Liver (tissue), 10 donors: ENCODE measurements at places on chromosomes 6 and 20. TPM values are rescaled to one million over a fixed set of nuclear protein-coding genes. Genes with fewer than 3 reads are reported as not detected.

GRCh38 chr6:21003780-21004541 lies 469.7 kb downstream of the CDKAL1 start:
- no peak for DNase-seq

DNA sequence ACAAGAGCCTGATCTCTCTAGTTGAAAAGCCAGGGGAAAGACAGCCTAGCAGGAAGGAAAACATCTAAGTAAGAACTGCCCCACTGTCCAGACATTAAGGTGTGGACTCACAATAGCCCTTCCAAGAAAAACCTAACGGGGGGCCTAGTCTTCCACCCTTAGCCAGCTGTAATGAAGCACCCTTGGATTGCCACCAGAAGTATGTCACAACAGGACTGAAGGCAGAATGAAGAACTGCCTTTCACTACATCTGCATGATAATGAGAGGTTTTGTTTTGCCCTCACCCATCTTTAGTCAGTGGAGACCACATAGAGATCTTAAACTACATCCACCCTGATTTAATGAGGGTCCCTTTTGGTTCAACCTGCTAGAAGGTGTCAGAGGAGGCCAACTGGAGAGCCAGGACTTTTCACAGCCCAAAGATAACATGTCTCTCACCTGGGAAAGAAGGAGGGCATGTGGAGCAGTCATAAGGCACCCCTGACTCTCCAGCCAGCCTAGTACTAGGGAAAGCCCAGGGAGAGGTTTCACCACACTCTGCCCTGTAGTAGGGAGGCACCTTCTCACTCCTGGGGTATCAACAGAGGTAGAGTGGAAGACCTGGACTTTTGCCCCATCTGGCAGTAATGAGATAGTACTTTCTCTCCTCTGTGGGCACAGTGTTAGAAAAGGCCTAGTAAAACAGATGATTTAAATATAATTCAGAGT lies 1017.4 kb upstream of the MANEA start:
- no peak for DNase-seq

GRCh38 chr20:52746190-52746589 lies 226.0 kb upstream of the TSHZ2 start:
- DNase-seq = no peak

GRCh38 chr6:151148111-151148510 lies 91.7 kb upstream of the AKAP12 start:
- no peak for DNase-seq

GRCh38 chr20:846894-847278 lies 13.4 kb downstream of the FAM110A start:
- peak; percentile 43 for DNase-seq

- no peak for DNase-seq
These were observed 7.2 kb upstream of the PCIF1 start for GRCh38 chr20:45927071-45927878.

DNA sequence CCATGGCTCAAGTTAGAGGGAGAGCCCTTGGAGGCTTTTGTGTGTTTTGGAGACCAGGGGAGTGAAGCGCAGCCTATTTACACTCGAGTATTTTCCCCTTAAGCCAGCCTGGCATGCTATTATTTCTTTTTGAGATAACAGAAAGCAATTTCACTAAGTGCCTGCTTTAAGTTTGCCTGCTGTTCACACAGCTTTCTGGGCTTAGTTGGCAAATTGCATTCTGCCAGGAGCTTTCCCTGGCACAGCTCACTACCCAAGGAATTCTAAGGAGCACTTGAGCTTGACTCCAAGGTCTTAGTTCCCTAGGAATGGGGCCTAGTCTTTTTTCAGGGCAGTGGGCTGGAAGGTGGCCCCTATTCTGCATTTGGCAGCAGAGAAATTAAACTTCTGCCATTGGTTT lies 19.0 kb upstream of the ASXL1 start:
- DNase-seq = no peak

- no peak for DNase-seq
These were observed 40.6 kb downstream of the BMP7 start for GRCh38 chr20:57225830-57226229.

DNA sequence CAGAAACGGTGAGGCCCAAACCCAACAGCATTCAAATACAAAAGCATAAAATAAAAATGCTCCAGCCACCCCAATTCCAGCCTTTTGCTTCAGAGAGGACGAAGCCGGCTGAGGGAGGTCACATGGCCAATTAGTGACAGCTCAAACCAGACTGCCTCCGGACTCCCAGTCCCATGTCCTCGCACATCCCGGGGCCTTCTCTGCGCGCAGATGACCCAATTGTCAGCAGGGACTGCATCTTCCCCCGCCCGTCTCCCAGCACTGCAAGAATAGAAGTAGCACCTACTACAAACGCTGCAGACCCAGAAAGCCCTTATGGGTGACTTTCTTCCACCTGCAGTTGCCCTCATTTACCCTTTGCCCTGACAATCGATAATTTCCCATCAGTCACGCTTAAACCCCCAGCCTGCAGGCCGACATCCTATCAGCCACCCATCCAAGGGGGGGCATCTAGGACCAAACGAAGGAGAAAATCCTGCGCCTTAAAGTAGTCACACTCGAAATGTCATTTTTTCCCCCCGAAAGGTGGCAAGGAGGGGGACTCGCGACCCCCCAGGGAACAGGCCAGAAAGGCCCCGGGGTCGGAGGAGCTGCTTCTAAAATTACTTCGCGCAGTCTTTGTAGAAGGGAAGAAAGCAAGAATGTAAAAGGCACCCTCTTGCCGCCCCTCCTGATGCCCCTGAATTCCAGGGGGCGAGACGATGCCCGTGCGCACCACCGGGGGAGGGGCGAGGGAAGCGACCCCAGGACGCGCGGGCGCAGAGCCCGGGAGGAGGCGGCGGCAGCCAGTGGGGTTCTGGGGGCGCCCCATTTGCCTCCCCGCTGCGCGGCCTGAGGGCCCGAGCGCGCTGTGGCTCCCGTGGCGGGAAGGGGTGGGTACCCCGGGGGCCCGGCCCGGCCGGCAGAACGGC lies 792 bp downstream of the SLC23A2 start:
- DNase-seq = no peak

DNA sequence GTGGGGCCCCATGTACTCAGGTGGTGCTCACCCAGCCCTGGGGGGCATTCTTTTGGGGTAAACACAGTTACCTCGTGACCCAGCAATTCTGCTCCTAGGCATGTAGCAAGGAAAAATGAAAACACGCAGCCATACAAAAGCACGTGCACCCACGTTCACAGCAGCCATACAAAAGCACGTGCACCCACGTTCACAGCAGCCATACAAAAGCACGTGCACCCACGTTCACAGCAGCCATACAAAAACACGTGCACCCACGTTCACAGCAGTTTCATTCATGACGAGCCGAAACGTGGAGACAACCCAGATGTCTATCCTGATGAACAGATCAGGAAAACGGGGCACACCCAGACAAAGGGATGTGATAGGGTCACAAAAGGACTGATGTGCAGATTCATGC lies 57.1 kb downstream of the YTHDF1 start:
- DNase-seq = no peak

- peak; percentile 47 for DNase-seq
These were observed at the start of gene PRELID3B for GRCh38 chr20:59042151-59042795. Gene PRELID3B, minus strand, starts transcription at chr20:59042786. Its CDS starts 56 bp downstream, at chr20:59042730.

GRCh38 chr20:53708129-53708968 lies 114.7 kb upstream of the ZNF217 start:
- no peak for DNase-seq

- no peak for DNase-seq
These were observed 198.5 kb downstream of the CDH4 start for GRCh38 chr20:61450549-61450948.

DNA sequence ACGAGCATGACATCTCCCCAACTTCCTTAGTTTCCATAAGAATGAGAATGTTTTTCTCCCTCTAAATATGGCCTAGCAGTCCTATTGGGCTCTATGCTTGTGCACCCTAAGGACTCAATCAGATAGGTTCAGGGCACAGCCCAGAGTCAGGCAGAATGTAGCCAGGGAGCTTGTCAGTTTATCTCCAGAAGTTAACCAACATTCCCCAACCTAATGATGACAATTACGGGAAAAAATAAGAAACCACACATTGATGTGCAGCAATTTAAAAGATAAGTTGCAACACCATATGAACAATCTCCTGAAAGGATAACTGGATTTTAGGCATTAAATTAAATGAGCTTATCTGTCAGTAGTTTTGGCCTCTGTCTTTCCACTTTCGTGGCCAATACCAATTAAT lies 71.1 kb downstream of the HDDC2 start:
- DNase-seq = no peak

The RIMS1 gene
- 0.09 TPM for total RNA-seq

The FERMT1 gene
- total RNA-seq = 0.25 TPM

The FLRT3 gene
- 29.7 TPM for total RNA-seq

The GJA10 gene
- total RNA-seq = not detected

The SLC22A7 gene
- total RNA-seq = 495 TPM

The TMC2 gene
- not detected for total RNA-seq

The RSPH3 gene
- 2.8 TPM for total RNA-seq

The LY6G5C gene
- 0.59 TPM for total RNA-seq

The BMP5 gene
- total RNA-seq = 0.79 TPM

The C6orf141 gene
- 0.14 TPM for total RNA-seq

The PRDM13 gene
- total RNA-seq = not detected

The KIAA1755 gene
- 0.09 TPM for total RNA-seq
